ENCODE measurements at places on chromosomes 3 and 15.

GRCh38 chr3:18747383-18747782, 322.2 kb upstream of the SATB1 start:
- DNase-seq, result no peak

DNA sequence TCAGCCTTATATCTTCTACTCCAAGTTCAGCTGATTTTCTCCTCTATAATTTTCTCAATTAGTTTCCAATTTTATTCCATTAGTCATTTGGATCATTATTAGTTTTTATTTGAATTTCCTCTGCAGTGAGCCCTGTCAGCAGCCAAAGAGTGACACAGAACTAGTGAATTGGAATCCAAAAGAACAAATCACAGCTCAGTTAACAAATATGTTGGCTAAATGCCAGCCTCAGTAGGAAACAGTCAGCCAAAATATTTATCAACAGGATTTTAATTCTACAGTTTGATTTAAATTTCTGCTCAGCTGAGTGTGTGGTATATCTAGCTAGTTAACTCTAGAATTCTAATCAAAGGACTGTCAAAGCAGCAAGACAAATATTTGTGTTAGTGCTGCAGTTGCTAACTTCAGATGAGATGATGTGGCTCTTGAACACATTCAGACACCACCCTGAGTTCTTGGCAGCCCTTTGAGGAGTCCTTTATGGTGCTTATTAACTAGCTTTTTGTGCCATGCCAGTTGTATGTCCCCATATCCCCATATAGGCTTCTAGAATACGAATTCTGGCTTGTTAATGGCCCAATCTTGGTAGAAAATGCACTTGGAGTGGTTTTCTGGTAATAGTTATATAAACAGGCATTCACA, 194.5 kb downstream of the CPNE4 start:
- no peak for DNase-seq

DNA sequence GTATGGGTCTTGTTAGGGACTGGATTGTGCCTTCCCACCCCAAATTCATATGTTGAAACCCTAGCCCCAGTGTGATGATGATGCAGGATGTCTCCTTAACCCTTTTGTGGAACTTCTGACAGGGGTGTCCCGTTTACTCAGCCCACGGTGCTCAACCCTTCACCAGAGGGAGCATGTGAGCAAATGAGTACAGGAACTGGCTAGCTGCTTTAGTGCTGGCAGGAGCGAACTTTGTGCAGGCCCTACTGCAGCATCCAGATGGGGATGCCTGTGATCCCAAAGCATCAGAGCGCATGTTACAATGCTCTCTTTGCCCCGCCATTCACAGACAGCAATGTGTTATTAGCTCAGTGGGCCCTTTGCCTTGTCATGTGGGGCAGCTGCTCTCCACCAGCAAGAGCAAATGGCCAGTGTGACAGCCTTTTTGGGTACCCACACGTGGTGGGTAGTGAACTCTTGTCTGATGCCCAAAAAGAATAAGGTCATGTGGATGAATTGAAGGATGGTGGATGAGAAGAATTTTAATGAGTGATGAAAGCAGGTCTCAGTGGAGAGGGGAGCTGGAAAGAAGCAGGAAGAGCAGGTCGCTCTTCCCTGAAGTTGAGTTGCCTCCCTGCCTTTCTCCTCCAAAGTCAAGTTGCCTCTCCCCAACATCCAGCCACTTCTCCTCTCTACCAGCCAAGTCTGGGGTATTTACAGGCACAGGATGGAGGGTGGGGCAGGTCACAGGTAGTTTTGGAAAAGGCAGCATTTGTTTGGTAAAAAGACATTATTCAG, 63.3 kb upstream of the STRIT1 start:
- no peak for DNase-seq

GRCh38 chr15:73838831-73839426, 34.4 kb upstream of the TBC1D21 start:
- DNase-seq, result no peak

DNA sequence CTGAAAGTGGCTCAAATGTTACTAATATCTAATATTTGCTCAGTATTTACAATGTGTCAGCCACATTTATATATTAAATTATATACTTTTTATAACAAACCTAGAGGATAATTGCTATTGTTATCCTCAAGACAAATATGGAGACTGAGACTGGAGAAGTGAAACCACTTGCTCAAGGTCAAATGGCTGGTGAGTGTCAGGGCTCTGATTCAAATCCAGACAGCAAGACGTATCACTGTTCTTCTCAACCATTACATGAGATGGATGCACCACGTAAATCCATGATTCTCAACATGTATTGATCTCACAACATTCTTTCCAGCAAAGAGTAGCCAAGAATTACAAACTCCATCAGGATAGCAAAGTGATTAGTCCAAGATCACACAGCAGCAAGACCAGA, 53.8 kb upstream of the CPB1 start:
- no peak for DNase-seq

All from NCI-H1930 (cell line).